Activated CD4-positive, alpha-beta T cell treated with anti-CD3 and anti-CD28 coated beads, Interleukin-2, amount 50 U/mL, for 1 hour (primary cell): ENCODE measurements at places on chromosomes 1 and 21.
A peak's percentile ranks its signal among the peaks of the same experiment; 100 is the strongest.

- no peak for DNase-seq
Observed at GRCh38 chr1:50930965-50931737, 28.9 kb downstream of the FAF1 start.

- no peak for DNase-seq
Observed at GRCh38 chr1:224203243-224204016, 20.4 kb downstream of the DEGS1 start.

DNA sequence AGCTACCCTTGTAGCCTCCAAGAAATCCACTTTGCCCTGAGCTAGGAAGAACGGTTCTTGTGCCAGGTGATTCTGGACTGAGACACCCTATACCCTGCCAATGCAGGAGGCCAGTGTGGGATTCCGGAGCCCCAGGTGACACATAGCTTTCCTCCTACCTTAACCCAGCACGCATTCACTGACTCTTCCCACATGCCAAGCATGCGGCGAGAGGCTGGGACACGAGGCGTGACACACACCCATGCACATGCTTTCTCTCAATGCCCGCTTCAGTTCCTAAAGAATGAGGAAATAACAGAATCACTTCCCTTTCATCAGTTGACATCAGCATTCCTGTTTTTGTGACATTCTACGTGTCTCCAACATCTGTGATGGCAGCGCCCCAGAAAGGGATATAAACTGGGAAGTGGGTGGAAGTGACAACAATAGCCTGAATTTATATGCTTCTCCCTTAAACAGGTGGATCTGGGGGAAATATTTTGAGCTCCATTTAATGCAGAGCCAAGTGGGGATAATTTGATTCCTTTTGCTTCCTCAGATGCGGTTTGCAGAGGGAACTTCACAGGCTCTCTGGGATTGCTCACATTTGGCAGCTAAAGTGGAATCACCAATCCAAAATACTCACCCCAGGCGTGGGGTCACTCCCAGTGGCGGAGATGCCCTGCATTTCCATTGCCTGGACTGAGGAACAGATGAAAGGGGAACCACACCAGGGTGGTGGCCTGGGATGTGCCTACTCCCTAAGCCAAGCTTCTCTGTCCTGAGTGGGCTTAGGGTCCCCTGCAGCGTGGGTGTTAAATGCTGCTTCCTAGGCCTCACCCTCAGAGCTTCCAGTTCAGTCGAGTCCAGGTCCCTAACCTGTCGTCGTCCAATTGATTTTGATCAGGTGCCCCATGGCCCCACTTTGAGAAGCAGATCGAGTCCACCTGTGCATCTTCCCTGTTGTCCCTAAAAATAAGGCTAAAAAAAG is 445.1 kb downstream of the SIPA1L2 start:
- no peak for DNase-seq

DNA sequence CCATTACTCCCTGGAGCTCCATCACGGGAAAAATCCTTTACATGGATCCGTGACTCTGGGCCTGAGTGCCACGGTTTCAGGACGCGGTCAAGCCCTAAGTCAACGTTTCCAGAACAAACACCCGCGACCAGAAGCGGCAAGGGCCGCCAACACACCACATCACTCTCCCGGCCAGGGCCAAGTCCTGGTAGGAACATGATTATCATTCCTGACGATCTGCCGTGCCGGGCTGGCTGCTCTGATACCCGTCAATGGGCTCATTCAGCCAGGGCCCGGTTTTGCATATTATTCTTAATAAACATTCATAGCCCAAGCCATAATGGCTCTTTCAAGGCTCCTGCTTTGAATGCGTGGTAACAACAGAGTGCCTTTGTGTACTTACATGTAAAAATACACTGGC is 44.6 kb upstream of the SIM2 start:
- no peak for DNase-seq

DNA sequence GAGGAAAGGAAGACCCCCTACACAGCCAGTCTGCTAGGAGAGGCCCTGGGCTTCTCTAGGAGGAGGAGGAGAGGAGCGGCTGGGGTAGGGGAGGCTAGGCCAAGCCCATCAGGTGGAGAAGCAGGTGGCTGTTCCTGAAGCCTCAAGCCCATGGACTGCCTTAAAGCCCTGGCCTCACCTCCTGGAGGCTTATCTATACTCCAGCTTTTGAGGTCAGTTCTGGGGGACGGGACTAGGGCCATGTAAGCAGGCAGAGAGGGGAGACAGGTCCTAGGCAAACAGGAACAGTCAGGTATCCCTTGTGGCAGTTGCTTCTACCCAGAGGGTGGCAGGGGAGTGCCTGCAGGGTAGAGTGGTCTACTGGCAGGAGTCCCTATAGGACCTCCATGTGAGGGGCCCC is 40.6 kb downstream of the KCNC4 start:
- no peak for DNase-seq

GRCh38 chr1:200163911-200164310 is 136.4 kb downstream of the NR5A2 start:
- DNase-seq, result no peak

- DNase-seq, result no peak
Observed at GRCh38 chr1:180360333-180361075, 130.4 kb downstream of the LHX4 start.

- peak; percentile 2 for DNase-seq
Observed at GRCh38 chr1:58515794-58516401, 30.6 kb downstream of the OMA1 start.

GRCh38 chr1:231931846-231932454 is 305.4 kb downstream of the DISC1 start:
- DNase-seq, result peak; percentile 18

DNA sequence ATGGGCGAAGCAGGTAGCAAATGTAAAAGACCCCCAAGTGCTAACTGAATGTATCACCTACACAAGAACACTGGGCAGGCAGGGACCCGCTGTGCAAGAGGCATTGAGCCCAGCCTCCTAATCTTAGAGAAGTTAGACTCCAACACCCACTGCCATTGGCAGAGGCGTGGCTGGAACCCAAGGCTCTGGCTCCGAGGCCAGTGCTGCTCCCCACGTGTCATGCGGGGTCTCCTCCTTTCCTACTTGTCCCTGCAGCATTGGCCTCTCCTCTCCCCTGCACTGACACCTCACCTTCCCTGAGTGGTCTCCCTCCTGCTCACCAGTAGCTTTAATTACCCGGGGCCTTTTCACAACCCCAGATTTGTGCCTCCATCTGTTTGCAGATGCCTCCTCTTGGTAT is 107.0 kb downstream of the GALNT2 start:
- no peak for DNase-seq

GRCh38 chr21:44815225-44815624 is 2.6 kb downstream of the SUMO3 start:
- DNase-seq, result no peak

DNA sequence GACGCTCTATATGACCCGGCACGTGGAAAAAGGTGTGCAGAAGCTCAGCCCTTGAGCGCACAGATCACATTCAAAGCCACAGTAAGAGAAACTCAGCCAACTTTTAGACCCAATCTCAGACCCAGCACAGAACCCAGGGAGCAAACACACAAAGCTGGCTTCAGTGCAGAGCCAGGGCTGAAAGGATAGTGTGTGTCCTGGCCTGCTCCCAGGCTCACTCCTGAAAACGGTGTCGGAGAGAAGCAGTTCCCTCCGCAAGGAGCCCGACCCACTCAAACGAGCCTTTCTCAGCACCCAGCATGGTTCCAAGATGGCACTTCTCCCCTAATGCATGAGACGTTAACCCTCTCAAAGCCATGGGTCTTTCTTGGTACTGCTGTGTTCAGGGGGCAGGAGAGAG is 39.6 kb downstream of the CASZ1 start:
- no peak for DNase-seq

- DNase-seq, result no peak
Observed at GRCh38 chr1:237712082-237712481, 178.6 kb downstream of the ZP4 start.

DNA sequence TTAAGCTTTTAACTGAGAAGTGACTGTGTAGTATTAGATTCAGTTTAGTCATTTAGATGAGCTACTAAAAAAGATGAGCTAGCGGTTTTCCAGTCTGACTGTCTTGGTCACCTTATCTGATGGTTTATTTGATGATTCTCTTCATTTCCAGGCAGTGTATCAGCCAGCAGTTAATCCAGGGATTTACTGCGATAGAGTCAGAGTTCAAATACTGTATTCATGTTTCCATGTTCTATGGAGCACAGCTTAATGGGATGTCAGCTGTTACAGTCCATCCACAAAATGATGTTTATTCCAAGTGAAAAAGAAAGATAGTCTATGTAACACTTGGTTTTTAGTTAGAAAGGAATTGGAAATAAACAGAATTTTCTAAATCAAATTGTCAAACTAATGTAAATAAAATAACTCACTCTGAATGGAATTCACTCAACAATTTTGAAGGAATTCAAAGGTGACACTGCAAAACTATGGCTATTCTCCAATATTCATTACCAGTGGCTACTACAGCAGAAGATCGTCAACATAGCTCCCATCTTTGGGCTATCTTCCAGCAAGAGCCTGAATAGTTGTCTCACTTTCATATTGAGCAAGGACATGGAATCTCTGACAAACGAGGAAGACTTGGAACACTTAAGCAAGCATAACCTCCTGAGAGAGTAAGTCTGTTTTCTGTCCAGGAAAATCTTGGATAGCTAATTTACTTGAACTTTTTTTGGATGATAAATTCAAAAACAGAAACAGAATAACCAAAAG is 54.6 kb upstream of the DPT start:
- DNase-seq, result no peak

GRCh38 chr1:172460177-172460576 is 16.3 kb upstream of the PIGC start:
- no peak for DNase-seq

DNA sequence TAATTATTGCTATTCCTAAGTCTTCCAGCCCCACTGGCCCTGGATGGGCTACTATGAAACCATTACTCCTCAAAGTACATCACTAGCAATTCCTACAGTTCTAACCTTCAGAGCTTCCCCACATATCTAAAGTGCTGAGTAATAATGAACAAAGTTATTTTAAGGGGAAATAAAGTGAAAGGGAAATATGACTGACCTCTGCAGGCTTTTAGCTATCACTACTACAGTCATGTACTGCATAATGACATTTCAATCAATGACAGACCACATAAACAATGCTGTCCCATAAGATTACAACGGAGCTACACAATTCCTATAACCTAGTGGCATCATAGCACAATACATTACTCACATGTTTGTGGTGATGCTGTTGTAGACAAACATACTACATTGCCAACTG is 32.5 kb upstream of the ASPM start:
- DNase-seq, result no peak

- DNase-seq, result no peak
Observed at GRCh38 chr1:24727501-24728216, 17.6 kb upstream of the CLIC4 start.
